Umbilical cord (tissue), 2 donors: ENCODE measurements at places on chromosomes 5 and 9.
A peak's percentile ranks its signal among the peaks of the same experiment; 100 is the strongest.

DNA sequence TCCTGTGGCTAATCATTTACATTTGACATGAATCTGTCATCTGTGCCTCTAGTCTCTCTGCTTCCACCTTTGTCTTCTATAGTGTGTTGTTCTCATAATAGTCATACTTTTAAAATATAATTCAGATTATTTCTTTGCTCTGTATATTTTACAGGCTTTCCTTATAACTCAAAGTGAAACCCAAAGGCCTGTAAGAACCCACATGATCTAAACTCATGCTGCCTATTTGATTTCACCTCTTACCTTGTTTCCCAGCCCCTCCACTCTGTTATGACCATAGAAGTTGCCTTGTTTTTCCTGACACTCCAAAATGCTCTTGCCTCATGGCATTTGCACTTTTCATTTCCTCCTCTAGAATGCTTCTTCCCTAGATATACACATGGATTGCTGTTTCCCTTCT lies 74.2 kb downstream of the COMMD10 start:
- DNase-seq = no peak

DNA sequence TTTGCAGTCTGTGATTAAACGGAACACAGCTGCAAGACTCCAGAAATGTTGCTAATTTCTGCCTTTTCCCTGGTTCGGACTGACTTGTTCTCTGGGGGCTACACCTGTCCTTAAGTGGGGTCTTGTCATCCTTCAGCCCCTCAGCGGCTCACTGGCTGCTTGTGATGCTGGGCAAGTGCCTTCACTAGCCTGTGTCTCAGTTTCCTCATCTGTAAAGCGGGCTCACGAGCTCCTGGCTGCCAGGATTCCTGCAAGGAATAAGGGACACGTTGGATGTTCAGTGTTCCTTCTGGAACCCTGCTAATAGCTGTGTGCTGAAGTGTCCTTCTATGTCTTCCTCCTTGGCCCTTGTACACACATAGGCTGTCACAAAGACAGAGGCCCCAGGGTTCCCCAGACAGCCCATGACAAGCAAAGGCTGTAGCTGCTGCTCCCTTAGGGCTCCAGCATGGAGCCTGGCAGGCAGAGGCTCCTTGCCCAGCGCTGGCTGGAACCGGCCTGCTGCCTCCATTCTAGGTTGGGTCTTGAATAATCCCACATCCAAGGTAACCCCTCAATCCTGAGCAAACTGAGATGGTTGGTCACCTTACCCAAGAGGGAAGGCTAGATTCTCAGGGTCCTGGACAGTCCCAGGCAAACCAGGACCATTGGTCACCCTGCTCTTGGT lies 116.1 kb downstream of the GAPVD1 start:
- no peak for DNase-seq

DNA sequence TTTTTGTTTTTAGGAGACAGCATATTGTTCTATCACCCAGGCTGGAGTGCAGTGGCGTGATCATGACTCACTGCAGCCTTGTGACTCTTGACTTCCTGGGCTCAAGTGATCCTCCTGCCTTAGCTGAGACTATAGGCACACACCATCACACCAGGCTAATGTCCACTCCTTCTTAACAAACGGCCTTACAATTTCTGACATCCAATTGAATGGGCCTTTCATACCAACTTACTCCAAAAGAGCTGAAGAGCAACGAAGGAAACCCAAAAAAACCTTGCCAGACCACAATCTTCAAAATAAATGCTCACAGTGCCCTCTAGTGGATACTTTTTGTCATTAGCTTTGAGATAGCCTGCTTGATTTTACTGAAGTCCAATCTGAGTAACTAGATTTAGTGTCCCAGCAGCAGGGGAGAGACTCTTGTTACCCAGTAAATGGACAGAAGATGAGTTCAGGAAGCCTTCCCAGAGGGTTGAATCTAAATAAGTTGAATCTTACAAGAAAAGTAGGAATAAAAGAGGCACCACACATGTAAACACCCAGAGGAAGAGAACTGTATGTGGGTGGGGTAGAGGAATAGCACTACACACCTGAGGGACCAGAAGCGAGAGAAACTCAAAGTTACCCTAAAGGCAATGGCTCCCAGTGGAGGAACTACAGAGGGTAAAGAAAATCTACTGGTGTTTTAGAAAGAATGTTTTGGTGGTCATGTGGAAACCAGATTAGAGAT lies 9.3 kb downstream of the ZNF622 start:
- peak; percentile 75 for DNase-seq

GRCh38 chr9:87642330-87643106 lies 83.4 kb upstream of the CTSL start:
- peak; percentile 51 for DNase-seq

DNA sequence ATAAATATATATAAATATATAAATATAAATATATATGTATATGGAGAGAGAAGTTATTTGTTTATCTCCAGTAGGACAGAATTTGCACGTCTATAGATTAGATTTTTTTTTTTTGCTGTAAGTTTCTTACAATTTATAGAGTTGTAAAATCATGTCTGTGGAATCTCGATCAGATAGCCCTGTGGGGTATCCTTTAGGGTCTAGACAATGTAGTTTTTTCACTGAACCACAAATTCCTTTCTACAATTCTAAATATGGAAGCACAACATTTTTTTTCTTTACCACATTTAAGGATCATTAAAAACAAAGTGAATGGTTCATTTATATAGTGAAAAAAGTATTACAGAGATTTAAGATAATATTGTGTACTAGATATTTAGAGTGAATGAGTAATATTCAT lies 384.2 kb upstream of the ZNF608 start:
- no peak for DNase-seq

GRCh38 chr5:152329207-152329606 lies 75.9 kb downstream of the NMUR2 start:
- no peak for DNase-seq

- no peak for DNase-seq
These were observed 47.9 kb downstream of the MEGF10 start for GRCh38 chr5:127338501-127338900.

- no peak for DNase-seq
These were observed 36.4 kb downstream of the PARP8 start for GRCh38 chr5:50702615-50703366.

DNA sequence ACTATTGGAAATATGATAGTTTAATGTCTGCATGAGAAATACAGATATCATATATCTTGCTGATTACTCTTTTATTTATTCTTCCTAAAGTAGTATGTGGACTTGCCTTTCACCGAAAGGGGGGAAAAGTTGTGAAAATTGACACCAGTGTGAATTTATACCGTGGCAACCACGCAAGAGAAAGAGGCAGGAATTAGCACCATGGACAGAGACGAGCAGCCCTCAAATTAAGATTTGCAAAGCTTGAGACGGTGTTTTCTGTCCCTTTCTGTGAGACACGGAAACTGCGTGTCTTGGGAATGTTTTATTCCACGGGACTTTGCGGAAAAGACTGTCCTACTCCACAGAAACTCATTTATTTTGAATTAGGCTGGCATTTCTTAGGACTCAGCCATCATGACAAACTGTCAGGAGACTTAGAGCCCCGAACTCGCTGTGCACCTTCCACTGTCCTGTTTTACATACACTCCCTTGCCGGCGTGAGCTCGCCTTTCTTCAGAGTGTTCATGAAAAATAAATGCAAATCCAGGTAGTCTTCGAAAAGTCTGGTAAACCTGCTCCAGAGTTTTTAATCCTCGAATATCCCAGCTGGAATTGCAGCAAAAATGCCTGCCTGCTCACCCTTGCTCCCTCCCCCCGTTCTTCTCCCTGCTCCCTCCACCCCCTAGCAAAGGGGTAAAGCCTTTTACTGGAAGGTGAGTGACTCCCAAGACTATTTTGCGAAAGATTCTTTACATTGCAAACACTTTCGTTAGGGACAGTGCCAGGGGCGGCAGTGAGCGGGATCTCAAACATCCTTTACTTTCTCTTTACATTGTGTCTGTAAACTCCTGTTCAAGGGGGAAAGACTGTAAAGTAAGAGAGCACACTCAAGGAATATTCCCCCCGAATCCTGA lies 3.8 kb upstream of the ELAVL2 start:
- peak; percentile 66 for DNase-seq

DNA sequence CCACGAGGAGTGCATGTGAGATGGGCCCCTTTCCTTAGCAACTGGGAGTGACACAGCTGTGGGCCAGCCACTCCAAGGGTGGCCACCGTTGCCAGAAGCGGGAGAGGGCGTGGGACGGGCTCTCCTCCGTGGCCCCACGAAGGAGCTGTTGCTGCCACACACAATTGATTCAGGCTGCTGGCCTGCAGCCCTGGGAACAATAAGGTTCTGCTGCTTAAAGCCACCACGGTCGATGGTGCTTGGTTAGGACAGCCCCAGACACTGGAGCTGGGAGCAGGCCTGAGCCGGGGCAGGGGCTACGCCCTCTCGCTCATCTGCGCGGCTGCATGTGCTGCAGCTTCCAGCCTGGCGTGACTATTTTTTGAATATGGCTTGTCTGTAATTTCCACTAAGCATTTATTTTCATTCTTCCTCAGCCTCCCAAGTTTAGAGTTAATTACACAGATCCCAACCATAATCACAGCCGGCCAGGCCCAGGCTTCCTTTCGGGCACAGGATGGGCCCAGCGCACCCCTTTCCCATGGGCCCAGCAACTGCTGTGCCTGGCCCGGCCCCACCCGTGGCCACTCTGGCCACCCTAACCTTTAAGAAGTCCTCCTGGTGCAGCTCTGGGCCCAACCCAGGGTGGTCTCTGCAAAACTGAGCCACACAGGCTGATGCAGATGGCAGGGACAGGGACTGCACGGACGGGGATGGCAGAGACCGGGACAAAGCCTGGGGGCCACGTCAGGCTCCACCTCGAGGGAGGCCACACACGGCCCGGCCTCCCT lies 49.7 kb downstream of the VAV2 start:
- DNase-seq = no peak

- peak; percentile 36 for DNase-seq
These were observed 287.5 kb downstream of the ELAVL2 start for GRCh38 chr9:23538461-23539003.

GRCh38 chr5:142072488-142072887 lies 36.1 kb upstream of the NDFIP1 start:
- DNase-seq = no peak

DNA sequence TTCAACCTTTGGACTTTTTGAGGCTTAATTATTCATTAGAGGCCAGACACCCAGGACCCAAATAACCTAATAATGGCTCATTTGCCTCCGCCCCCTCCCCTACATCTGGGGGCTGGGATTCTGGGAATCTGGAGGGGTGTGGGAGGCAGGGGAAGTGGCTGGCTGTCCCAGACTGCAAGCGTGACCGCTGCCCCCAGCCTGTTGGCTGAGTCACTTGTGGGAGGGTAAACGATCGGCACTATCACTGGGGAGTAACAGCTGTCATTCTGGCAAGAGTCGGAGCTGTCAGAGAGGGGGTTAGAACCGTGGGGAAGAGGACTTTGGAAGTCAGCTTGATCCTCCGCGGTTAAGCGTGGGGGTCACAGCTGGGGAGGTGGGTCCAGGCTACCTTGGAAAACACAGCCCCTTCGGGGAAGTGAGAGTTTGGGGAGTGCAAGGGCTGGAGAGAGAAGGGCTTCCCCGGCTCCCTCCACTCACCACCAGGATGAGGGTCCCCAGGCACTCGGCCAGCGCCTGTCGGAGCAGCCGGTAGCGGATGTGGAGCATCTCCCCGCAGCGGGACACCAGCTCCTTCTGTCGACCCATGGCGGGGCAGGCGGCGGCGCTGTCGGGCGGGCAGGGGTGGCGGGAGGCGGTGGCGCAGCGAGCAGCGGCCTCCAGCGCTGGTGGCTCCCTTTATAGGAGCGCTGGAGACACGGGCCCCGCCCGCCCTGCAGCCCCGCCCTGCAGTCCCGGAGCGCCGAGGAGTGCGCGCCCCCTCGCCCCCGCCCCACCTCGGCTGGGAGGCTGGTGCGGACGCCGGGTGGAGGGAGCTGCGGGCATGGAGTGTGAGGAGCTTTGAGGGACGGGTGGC lies at the start of gene AQP3:
Gene AQP3, minus strand, starts transcription at position 648 of the 853 bp plus-strand sequence. Its CDS starts 63 bp downstream, at position 585.
- peak; percentile 46 for DNase-seq

GRCh38 chr9:41229408-41230401 lies 40.6 kb upstream of the ZNG1F start:
- DNase-seq = peak; percentile 12

GRCh38 chr9:129849901-129850300 lies 14.6 kb downstream of the USP20 start:
- DNase-seq = no peak

DNA sequence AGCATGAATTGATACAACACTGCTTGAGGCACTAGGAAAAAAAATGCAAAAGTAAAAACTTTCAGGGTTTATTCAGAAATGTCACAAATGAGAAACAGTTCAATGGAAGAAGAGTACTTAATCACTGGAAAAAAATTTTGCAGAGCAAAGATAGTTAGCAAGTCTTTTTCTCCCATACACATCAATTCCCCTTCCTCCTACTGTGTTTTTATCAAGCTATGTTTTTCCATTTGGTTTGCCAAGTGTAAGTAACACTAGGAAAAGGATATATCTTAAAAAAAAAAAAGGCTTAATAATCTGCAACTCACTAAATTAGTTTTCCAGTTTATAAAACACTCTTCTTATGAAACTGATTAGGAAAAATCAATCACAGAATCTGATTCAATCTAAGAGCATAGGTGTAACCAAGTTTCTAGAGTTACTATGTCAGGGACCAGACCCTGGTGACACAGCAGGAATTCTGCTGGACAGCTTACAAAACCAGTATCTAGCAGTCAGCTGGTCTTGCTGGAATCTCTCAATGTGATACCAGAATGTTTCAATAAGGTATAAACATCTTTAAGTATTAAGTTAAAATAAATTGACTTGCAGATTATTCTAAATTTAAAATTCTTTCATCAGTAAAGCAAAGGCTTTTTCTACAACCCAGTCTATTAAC lies 34.7 kb downstream of the RNF145 start:
- DNase-seq = peak; percentile 44
